ENCODE measurements at places on chromosomes 5 and 9.

- DNase-seq, result no peak
Observed at GRCh38 chr5:122757285-122757684, 17.6 kb upstream of the SNX2 start.

GRCh38 chr5:147965715-147966114, 59.4 kb upstream of the C5orf46 start:
- DNase-seq, result no peak

DNA sequence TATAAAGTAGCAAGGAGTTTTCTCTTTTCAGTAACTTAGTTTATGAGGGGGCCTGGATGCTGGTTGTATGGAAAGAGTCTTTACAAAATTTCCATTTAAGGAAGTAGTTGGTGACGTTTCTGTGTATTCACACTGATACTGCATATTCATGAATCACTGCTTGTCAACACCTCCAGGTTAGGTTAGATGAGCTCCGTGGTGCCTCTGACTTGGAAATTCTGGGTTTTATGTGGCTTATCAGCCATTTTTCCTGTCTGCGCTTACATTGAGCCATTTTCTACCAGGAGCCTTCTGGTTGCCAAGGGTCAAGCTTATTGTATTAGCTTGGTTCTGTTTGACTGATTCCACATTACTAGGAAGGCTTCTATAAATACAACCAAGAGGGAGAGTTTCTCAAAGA, 128.3 kb downstream of the SLC28A3 start:
- DNase-seq, result no peak

DNA sequence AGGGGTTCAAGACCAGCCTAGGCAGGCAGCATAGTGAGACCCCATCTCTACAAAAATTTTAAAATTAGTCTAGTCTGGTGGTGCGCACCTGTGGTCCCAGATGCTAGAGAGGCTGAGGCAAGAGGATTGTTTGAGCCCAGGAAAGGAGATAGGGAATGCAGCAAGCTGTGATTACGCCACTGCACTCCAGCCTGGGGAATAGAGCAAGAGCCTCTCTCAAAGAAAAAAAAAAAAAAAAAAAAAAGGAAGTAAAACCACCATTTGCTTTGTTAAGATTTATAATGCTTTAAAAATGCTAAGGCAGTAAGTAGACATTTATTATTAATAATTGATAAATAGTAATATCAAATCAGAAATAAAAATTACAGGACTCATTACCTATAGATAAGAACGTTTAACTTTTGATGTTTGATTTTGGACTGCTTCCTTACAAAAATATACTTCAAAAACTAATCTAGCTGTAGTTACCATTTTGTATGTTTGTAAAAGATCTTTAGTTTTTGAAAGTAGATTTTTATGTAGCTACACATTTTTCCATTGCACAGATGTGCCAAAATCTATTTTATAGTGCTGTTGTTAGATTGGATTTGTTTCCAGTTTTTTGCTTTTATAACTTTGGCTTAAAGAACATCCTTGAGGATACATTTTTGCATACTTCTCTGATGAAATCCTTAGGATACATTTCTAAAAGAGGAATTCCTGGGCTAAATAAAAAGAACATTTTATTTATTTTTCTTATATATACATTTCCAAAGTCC, 86.4 kb downstream of the INIP start:
- DNase-seq, result no peak

DNA sequence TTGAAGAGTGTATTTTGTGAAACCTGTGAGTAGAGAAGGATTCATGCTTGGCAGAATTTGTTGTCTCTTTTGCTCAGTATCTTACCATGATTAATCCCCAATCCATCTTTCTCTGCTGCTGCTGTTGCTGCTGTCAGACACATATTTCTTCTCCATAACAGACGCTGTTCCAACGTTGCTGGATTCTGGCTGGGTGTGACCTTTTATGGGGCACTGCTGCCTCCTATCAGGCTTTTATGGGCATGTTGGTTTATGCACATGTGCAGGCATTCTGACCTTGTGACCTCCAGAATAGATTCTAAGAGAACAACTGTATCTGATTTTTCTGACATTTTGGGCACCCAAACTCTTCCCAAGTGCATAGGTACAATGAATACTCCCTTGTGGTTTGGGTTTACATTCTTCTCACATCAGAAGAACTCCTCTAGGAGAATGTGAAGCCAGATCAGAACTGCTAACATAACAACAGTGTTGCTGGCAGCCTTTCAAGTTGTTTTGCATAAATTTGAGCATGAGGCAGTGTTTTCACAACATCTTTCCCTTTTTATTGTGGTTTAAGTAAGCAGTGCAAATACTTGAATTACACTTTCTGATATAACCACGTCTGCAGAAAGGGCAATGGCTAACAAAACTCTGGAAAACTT, 9.2 kb upstream of the ISL1 start:
- no peak for DNase-seq

DNA sequence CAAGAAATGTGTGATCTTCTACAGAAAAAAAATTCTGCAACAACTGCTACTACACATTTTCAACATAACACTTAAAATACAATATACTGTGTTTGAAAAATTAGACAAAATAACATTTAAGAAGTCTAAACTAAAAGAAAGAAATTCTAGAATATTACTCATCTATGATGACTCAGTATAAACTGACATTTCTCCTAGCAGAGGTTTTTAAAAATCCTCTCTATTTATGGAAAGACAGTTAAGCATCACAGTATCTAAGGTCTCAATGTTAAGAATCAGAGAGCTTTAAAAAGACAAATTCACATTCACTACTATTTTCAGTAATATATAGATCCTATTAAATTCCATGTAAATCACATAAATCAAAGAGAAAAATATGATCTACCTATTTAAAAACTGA, 61.3 kb downstream of the NR2F1-AS1 start:
- DNase-seq, result no peak

GRCh38 chr5:15718421-15719179, 218.6 kb downstream of the FBXL7 start:
- DNase-seq, result no peak

- no peak for DNase-seq
Observed at GRCh38 chr5:51997949-51998348, 614.7 kb downstream of the ISL1 start.

- no peak for DNase-seq
Observed at GRCh38 chr5:2756211-2757152, 5.0 kb upstream of the IRX2 start.

- DNase-seq, result no peak
Observed at GRCh38 chr9:78261403-78262001, 25.6 kb downstream of the CEP78 start.

DNA sequence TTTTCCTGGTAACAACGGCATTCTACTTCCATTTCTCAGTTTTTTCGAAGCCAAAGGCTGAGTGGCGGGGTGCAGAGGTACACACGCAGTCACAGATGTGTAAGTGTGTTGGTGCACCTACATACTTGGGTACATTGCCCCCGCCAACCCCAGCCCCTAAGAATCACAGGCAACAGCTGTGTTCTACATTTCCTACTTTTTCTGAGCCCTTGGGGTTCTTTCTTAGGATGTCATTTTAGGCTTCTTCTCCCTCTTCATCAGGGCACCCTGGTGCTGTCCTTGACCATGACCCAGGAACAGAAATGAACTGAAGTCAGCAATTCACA, 104.8 kb downstream of the PAX5 start:
- no peak for DNase-seq

- DNase-seq, result no peak
Observed at GRCh38 chr5:42791151-42791550, 20.5 kb downstream of the SELENOP start.

GRCh38 chr9:127730262-127730661, 4.8 kb downstream of the TOR2A start:
- DNase-seq, result no peak

DNA sequence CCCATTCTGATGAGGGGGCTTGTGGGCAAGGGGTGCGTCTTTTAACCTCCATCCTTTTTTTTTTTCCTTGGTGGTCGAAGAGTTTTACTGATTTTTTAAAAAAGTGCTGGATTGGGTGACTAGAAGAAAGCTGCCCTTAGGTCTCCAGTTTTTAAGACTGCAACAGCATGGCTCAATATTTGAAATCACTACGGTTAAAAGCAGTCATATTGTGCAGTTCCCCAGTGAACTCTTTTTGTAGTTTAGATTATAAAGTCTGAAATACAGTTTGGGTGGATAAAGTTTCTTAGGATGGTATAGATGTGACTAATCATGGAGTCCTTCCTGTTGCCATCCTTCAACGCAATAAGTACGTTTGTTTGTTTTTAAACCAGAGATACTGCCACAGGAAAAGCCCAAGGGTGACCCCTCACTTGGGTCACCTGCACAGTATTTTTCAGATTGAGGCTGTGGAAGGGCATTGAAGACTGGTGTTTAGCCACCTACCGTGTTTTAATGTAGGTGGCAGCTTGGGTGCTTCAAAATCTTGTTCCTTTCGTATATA, 520 bp upstream of the DHFR start:
- DNase-seq, result no peak

- DNase-seq, result no peak
Observed at GRCh38 chr9:82492274-82492673, 503.7 kb downstream of the SPATA31D1 start.

DNA sequence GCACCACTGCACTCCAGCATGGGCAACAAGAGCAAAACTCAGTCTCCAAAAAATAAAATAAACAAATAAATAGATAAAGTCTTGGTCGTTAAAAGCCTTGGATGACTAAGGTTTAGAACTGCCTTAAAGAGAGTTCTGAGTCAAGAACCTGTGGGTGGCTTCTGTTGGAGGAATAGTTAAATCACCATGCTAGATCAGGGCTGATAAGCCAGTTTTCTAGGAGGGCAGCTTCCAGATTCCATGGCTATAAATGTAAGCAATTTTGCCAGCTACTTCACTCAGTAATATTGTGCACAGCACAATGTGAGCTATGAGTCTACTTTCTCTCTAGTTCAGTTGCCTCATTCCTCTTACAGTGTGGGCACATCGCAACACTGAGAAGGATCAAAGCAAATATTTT, 242.1 kb upstream of the NUDT12 start:
- DNase-seq, result no peak

- DNase-seq, result no peak
Observed at GRCh38 chr9:134224567-134225093, 60.3 kb upstream of the RNU6ATAC start.

GRCh38 chr9:123487944-123488548, 132.0 kb downstream of the CRB2 start:
- no peak for DNase-seq

- no peak for DNase-seq
Observed at GRCh38 chr9:4774209-4774608, 18.5 kb upstream of the RCL1 start.

All from stimulated activated CD8-positive, alpha-beta memory T cell treated with anti-CD3 and anti-CD28 coated beads, Interleukin-15, amount 100 ng/mL, for 1 hour (primary cell).